Body of pancreas (tissue), 4 donors: ENCODE measurements at places on chromosomes 13 and 19. TPM values are rescaled to one million over a fixed set of nuclear protein-coding genes. Genes with fewer than 3 reads are reported as not detected.

Gene TMPRSS9
- total RNA-seq, result not detected

Gene MEF2B
- total RNA-seq, result not detected

Gene DNAAF3
- 1.6 TPM for total RNA-seq

Gene LILRA1
- not detected for total RNA-seq

Gene TTYH1
- 88.7 TPM for total RNA-seq

DNA sequence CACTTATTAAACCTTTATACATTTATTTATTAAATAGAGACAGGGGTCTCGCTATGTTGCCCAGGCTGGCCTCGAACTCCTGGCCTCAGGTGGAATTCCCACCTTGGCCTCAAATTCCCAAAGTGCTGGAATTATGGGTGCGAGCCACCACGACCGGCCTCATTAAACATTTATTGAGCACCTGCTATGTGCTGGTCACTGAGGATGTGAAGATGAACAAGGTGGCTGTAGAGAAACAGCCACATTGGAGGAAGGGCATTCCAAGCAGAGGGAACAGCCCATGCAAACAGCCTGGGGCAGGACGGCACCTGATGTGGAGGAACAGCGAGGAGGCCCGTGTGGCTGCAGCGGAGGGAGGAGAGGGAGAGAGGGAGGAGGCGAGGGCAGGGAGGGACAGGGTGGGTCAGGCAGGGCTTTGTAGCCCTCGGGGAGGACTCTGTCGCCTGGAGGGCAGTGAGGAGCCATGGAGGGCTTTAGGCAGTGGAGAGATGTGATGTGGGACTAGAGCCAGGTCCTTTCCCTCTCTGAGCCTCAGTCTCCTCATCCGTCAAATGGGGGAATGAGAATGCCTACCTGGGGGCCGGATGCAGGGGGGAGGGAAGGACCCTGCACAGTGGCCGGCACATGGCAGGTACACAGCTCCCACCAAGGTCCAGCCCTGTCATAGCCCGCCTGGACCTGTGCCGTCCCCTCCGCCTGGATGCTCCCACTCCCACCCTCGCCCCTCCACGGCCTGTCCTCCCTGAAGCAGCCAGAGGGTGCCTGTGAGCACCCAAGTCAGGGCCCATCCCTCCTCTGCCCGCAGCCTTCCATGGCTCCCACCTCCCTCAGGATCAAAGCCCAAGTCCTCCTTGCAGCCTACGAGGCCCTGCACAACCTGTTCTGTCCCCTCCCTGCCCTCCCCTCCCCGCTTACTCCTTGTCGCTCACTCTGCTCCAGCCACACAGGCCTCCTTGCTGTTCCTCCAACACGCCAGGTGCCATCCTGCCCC is 21.5 kb upstream of the NFIC start:
- H3K4me1 ChIP-seq, result peaks cover 74% of the 10 kb centered on the region
- H3K36me3 ChIP-seq, result no peaks in the 10 kb centered on the region
- H3K4me3 ChIP-seq, result no peak overlapping the region
- no peaks in the 10 kb centered on the region for H3K27me3 ChIP-seq
- DNase-seq, result no peak
- H3K27ac ChIP-seq, result peak overlapping the region; percentile 90

GRCh38 chr19:41194157-41194552 is 1.1 kb downstream of the CYP2S1 start:
- no peak for DNase-seq
- H3K36me3 ChIP-seq, result no peaks in the 10 kb centered on the region
- H3K4me1 ChIP-seq, result peaks cover 13% of the 10 kb centered on the region
- H3K27me3 ChIP-seq, result no peaks in the 10 kb centered on the region

DNA sequence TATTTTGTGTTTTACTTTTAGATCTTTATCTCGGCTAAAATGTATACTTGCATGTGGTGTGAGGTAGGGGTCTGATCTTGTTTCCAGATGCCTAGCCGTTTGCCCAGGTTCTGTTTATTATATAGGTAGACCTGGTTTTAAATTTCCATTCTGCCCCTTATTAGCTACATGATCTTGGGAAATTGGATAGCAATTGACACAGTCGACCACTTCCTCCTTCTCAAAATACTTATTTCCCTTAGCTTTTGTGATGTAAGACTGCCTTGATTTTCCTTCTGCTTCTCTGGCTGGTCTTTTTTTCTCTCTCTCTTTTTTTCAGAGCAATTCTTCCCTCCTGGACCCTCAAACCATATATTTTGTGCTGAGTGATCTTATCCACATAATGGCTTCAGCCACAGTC is 3.0 kb upstream of the PGLYRP1 start:
- no peaks in the 10 kb centered on the region for H3K36me3 ChIP-seq
- H3K27me3 ChIP-seq, result peaks cover 2% of the 10 kb centered on the region
- no peaks in the 10 kb centered on the region for H3K4me1 ChIP-seq
- no peak for DNase-seq

GRCh38 chr13:79442221-79442620 is 36.2 kb upstream of the RBM26 start:
- no peak overlapping the region for H3K4me3 ChIP-seq
- no peaks in the 10 kb centered on the region for H3K27me3 ChIP-seq
- peaks cover 6% of the 10 kb centered on the region for H3K4me1 ChIP-seq
- no peak for DNase-seq
- no peak overlapping the region for H3K27ac ChIP-seq

- H3K4me1 ChIP-seq, result peaks cover 27% of the 10 kb centered on the region
- no peaks in the 10 kb centered on the region for H3K36me3 ChIP-seq
- no peak for DNase-seq
- no peak overlapping the region for H3K27ac ChIP-seq
Measured at GRCh38 chr19:2691951-2692350, 10.5 kb downstream of the GNG7 start.

DNA sequence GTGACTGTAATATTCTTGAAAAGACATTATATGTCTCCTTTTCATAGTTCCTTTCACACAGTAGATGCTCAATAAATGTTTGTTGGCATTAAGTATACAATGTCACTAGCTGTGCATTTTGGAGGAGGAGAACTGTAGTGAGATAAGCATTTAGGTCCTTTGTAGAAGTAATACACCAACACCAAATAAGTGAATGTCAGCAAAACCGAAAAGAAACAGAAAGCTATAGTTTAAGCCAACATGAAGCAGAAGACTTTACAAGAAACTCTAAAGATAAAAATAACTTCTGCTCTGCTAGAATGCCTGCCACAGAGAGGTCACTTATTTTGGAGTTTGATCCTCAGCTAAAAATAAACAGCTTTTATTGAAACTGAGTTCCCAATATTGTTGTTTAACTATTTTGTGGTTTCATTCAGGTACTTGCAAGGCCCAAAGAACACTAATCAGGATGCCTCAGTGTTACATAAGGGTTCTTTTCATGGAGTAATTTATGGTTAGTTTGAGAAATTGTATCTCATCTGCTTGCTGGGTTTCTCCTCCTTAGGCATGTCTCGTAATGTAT is 86.2 kb downstream of the STARD13 start:
- peaks cover 69% of the 10 kb centered on the region for H3K4me1 ChIP-seq
- H3K27me3 ChIP-seq, result no peaks in the 10 kb centered on the region
- no peak overlapping the region for H3K4me3 ChIP-seq
- H3K36me3 ChIP-seq, result no peaks in the 10 kb centered on the region
- H3K27ac ChIP-seq, result no peak overlapping the region

- no peak for DNase-seq
- H3K4me3 ChIP-seq, result no peak overlapping the region
- no peaks in the 10 kb centered on the region for H3K4me1 ChIP-seq
Measured at GRCh38 chr19:51375504-51376221, 3.2 kb upstream of the NKG7 start.

GRCh38 chr19:42606660-42607351 is 12.1 kb upstream of the CEACAM8 start:
- no peak overlapping the region for H3K4me3 ChIP-seq
- peak overlapping the region; percentile 73 for H3K27ac ChIP-seq

- H3K36me3 ChIP-seq, result no peaks in the 10 kb centered on the region
- no peak for DNase-seq
- H3K4me3 ChIP-seq, result no peak overlapping the region
- H3K27me3 ChIP-seq, result no peaks in the 10 kb centered on the region
- no peak overlapping the region for H3K27ac ChIP-seq
Measured at GRCh38 chr13:29524176-29524575, 71.3 kb downstream of the SLC7A1 start.

DNA sequence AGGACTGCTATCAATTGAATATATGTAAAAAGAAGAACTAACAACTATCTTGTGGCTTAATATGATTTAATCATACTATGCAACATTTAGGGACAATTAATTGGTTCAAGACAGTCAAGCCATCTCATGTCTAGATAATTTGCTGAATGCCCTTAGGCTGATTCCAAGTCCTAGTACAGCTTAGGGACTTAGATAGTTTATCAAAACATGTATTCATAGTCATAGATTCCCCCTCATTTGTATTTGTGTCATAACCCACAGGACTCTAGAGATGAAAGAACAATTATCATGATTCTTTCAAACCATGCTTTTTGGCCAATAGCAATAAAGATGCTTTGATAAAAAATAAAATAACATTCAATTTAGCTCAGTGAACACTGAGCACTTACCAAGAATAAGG is 607.6 kb downstream of the SLITRK1 start:
- no peak overlapping the region for H3K4me3 ChIP-seq
- no peak for DNase-seq
- no peak overlapping the region for H3K27ac ChIP-seq
- no peaks in the 10 kb centered on the region for H3K27me3 ChIP-seq

- peaks cover 34% of the 10 kb centered on the region for H3K4me1 ChIP-seq
- no peak overlapping the region for H3K27ac ChIP-seq
- peak; percentile 90 for DNase-seq
Measured at GRCh38 chr19:46634045-46634655, 1.9 kb downstream of the GNG8 start.

DNA sequence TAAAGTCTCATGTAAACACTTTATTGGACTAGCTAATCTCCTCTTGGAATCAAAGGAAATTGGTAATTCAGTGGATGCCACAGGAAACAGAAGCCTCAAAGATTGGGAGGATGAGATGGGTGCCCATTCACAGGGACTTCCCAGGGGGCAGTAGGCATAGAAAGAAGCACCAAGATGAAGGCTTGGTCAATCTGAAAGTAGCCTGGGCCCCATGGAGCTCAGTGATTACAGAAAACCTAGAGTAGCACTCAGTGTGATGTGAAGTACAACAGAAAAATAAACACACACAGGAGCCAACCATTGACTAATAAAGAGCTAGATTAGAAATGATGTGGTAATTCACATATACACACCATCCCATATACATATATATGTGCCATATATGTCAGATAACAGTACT is 560.6 kb downstream of the TBC1D4 start:
- no peak overlapping the region for H3K4me3 ChIP-seq
- no peaks in the 10 kb centered on the region for H3K27me3 ChIP-seq
- no peak for DNase-seq
- H3K27ac ChIP-seq, result no peak overlapping the region

DNA sequence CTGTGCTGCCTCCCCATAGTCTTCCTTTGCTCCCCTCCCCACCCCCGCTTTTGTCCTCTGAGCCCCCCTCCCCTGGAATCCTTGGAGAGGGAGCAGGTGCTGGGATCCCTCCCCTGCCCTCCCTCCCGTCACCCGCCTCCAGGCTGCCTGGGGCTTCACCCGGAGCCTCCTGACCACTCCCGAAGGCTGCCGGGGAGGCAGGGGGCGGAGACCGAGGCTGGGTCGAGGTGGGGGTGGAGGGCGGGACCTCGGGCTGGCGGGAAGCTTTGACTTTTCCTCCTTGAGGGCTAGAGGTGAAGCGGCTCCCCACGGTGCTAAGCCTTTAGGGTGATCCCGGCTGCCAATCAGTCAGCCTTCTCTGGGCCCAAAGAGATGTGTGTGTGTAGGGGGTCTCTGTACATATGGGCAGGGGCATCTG is 1.5 kb downstream of the KMT5C start:
- H3K4me1 ChIP-seq, result peaks cover 26% of the 10 kb centered on the region
- peak overlapping the region; percentile 98 for H3K4me3 ChIP-seq
- H3K27me3 ChIP-seq, result no peaks in the 10 kb centered on the region
- H3K36me3 ChIP-seq, result no peaks in the 10 kb centered on the region
- DNase-seq, result peak; percentile 79

- H3K4me1 ChIP-seq, result peaks cover 14% of the 10 kb centered on the region
- no peak overlapping the region for H3K27ac ChIP-seq
- H3K4me3 ChIP-seq, result no peak overlapping the region
- no peak for DNase-seq
- no peaks in the 10 kb centered on the region for H3K27me3 ChIP-seq
Measured at GRCh38 chr13:50419896-50420295, 404.7 kb downstream of the KCNRG start.

- peaks cover 9% of the 10 kb centered on the region for H3K4me1 ChIP-seq
- H3K36me3 ChIP-seq, result no peaks in the 10 kb centered on the region
- DNase-seq, result no peak
- no peak overlapping the region for H3K27ac ChIP-seq
Measured at GRCh38 chr19:4522291-4523002, 4.2 kb upstream of the PLIN4 start.

DNA sequence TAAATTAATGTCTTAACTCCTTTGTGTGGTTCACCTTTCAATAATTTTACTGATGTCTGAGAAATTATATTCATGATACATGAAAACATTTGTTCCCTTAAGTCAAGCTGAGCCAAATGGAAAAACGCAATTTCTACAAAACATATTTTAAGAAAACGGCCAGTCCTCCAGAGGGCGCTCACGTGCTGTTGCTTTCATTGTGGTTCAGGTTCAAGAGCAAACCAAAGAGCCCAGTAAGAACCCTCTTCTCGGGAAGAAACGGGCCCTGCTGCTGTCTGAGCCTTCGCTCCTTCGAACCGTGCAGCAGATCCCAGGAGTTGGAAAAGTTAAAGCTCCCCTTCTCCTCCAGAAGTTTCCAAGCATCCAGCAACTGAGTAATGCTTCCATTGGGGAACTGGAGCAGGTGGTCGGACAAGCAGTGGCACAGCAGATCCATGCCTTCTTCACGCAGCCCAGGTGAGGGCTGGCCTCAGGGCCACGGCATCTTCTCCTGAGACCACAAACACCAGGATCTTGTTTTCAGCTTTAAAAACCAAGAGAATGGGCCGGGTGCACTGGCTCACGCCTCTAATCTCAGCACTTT is 4.3 kb downstream of the FAAP24 start:
- peaks cover 10% of the 10 kb centered on the region for H3K4me1 ChIP-seq
- peak; percentile 84 for DNase-seq
- no peaks in the 10 kb centered on the region for H3K36me3 ChIP-seq
- H3K4me3 ChIP-seq, result no peak overlapping the region

DNA sequence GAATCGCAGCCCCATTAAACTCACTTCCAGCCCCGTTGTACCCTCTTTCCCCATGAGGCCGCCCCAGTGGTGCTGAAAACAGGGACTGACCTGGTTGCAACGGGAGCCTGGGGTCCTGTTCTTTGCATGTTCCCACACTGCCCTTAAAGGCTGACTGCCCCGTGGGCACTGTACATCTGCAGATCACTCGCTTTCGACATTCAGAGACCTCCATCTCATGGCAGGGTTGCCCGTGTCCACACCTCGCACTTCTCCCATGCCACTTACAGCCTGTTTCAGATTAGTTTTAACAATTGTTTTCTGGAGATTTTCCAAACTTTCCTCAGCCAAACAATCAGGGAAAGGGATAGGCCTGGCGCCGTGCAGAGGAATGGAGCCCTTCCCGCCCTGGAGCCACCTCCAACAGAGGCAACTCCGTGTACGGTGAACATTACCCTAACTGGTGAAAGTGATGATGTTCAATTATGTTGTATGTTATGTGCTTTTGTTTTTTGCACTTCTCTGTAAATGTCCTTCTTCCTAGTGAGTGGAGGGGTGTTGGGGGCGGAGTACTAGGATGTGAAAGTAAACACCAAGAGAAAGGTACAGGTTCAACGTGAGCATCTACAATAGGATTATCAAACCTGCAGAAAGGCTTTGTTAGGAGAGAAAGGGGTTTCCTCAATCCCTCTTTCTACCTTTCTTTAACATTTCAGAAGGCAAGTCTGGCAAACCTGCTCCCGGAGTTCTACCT is 262.8 kb downstream of the FOXO1 start:
- H3K27ac ChIP-seq, result no peak overlapping the region
- no peaks in the 10 kb centered on the region for H3K36me3 ChIP-seq
- H3K4me3 ChIP-seq, result no peak overlapping the region
- H3K4me1 ChIP-seq, result peaks cover 20% of the 10 kb centered on the region
- no peaks in the 10 kb centered on the region for H3K27me3 ChIP-seq
- DNase-seq, result no peak
